Hematopoietic multipotent progenitor cell treated with erythropoietin and hydrocortisone succinate and interleukin-3 and kit ligand, for 17 days (in vitro differentiated cells): ENCODE measurements at places on chromosomes 5 and 9.

- no peak for DNase-seq
These were observed 41.4 kb downstream of the DUSP1 start for GRCh38 chr5:172729588-172729987.

DNA sequence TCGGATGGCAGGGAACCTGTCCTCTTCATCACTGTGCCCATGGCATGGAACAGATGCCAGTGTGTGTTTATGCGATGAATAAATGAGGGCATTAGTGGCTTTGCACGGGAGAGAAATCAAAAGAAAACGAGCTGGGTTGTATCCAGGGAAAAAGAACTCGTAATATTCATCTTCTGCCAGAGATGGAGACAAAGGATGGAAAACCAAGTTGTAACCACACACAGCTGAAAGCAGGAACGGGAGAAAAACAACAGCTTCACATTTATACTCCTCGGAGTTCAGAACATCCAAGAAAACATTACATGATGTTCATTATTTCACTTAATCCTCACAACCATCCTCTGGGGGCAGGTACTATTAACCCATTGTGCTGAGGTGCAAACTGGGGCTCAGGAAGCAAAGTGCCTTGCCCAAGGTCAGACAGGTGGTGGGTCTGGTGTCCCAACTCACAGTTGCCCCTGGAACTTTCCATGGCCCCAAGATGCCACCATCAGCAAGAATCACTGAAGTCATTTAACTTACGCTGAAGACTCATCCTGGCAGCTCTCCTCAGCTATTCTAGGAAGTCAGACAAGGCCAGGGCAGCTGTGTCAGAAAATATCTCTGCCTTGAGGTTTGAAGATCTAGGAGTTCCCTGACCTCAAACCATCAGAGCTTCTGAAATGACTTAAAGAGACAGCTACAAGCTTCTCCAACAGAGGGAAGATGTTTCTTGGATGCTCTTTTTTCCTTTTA lies 250.4 kb downstream of the NSG2 start:
- DNase-seq = no peak

DNA sequence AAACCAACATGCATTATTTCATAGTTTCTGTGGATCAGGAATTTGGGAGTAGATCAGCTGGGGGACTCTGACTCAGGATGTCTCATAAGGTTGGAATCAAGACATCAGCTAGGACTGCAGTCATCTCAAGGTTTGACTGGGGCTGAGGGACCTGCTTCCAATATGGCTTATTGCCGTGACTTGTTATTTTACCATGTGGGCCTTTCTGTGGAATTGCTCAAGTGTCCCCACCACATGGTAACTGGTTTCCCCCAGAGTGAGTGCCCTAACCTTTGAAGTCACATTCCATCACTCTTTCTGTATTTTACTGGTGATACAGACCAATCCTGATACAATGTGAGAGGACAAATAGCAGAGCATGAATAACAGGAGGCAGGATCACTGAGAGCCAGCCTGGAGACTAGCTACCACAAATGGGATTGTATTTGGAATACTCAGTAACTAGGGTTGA lies 70.2 kb upstream of the ELL2 start:
- DNase-seq = no peak

DNA sequence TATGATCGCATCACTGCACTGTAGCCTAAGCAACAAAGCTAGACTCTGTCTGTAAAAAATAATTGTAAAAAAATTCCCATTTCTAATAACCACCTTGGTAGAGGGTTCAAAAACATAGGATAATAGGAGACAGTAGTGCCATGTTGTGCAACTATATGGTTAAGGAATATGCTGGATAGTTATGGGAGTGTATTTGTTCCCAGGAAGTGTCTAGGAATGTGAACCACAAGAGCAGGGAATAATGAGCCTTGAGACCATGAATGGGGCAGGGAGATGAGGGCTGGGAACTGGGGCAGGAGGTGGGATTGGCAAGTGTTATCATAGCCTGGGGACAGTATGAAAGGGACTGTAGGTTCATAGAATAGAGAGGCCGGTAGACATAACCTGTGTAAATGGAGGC lies 50.4 kb downstream of the RUSC2 start:
- DNase-seq = no peak

DNA sequence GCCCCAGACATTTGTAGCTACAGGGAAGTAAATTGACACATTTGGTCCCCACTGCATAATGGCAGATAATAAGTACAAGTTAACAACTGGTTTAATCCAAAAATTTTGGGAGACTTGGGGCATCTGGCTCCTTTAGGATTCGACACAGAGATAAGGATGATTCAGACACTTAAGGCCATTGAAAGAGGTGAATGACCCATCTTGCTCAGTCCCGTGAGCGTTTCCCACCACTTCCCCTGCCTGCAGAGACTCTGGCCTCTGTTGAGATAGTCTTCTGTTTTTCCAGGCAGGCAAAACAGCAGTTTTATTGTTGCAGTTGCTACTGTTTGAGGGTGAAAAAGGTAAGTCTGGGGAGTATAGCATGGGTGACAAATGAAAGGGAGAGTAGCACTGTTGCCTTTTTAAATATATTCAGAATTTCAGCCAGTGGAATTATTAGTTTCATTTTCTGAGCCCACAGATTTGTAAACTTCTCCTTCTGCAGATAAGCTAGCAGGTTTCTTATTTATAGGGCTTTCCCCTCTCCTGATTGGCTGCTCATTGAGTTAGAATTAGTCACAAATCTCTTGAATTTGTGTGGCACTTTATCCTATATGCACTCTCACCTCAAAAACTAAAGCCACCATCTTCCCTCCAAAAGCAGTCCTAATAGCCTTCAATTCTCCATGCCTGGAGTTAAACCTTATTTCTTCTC lies 19.3 kb downstream of the ACO1 start:
- DNase-seq = no peak

DNA sequence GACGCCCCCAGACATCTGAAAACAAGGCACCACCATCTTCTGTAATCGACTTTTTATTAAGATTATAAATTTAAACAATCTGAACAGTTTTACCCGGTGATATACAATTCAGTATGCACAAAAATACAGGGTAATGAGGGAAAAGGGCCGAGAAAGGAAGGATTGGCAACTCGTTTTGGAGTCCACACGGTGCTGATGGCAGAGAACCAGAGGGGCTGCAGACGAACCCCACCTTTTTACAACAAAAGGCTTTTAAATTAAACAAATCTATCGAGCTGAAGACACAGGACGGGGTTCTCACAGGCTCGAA lies 2.6 kb downstream of the IER5L start:
- no peak for DNase-seq

- DNase-seq = peak; percentile 28
These were observed 588.5 kb downstream of the MTRR start for GRCh38 chr5:8457187-8458037.

GRCh38 chr5:87786471-87786870 lies 373.7 kb upstream of the CCNH start:
- no peak for DNase-seq
